T1000 (cell line): ENCODE measurements at places on chromosomes 6 and 20.

DNA sequence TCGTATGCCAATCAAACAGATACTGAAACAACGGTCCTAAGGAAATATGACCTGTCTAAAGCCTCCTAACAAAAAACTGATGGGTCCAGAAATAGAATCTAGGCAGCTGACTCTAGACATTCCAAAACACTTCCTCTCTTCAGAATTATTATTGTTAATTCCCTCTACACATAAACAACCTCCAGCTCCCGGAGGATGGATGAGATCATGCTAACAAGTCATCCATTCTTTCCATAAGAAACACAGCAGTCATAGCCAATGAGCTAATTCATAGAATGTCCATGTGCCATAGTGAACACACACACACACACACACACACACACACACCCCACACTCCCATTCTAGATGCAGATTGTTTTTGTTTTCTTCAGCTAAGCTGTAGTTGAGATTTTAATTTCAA, 44.3 kb downstream of the HDGFL1 start:
- DNase-seq: peak; percentile 30

DNA sequence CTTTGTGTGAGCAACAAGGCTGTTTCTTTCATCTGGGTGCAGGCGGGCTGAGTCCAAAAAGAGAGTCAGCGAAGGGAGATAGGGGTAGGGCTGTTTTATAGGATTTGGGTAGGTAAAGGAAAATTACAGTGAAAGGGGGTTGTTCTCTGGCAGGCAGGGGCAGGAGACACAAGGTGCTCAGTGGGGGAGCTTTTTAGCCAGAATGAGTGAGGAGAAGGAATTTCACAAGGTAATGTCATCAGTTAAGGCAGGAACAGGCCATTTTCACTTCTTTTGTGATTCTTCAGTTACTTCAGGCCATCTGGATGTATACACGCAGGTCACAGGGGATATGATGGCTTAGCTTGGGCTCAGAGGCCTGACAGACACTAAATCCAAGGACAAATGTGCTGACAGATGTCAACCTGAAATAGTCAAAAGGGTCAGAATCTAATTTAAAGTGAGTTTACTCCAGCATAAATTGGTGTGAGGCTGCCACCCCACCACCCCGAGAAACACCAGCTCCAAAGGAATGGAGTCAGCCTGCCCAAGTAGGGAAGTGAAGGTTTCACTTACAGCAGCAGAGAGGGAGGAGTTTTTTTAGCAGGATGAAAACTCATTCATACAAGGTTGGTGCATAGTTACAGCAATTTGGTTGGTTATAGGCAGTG, 560.0 kb upstream of the CDH4 start:
- DNase-seq: no peak

- DNase-seq: no peak
These were observed 70.5 kb upstream of the MYLIP start for GRCh38 chr6:16058201-16058928.

DNA sequence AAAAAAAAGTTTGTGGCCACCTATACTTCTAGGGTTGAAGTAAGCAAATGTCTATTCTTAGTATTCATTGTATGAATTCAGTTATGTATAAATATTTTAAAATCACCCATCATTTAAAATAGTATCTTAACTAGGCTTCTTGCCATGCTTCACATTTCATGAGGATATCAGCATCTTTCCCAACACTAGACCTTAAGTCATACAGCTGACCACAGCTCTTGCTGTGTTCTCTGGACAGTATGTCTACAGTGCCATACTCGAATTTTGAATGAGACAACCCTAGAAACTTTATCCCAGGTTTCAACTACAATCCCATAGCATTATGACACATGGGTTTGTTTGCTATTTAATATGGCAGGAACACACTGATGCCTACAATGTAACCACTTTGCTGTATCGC, 5.2 kb downstream of the TXNDC5 start:
- DNase-seq: no peak

GRCh38 chr20:35903843-35904242, 50.5 kb downstream of the SCAND1 start:
- no peak for DNase-seq

DNA sequence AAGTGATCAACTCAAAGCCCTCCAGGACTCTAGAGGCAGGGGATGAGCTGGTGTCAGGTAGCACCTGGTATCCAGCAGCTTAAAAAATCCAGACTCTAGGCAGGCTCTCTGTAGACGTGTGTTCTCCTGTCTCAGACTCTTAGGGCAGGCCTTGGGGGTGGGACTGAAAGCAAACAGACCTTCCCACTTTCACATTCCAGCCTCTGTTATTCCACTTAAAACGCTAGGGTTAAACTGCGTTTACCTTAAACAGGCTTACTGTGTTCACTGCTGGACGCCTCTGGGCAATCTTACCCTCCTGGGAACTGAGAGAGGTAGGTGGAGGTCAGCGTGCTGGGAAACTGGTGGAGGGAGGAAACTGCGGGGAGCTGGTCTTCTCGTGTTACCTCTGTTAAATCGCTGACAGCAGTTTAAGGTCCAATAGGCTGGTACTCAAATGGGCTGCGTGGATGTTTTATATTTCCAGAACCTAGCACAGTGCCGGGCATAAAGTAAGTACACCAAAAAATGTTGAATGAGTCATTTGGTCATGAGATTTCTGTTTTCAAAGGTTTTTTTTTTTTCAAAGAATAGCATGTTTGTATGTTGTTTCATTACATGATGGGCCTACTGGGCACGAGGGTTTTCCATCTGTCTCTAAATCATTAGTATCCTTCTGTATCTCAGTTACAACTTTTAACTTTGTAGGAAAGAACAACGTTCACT, at the start of gene GCNT2:
TSS of gene GCNT2 (plus strand) at position 248 of the 705 bp plus-strand sequence. CDS start 7,561 bp downstream, outside the sequence.
- DNase-seq: peak; percentile 33

- DNase-seq: no peak
These were observed 178.7 kb downstream of the TAF4 start for GRCh38 chr20:61886721-61887595.

DNA sequence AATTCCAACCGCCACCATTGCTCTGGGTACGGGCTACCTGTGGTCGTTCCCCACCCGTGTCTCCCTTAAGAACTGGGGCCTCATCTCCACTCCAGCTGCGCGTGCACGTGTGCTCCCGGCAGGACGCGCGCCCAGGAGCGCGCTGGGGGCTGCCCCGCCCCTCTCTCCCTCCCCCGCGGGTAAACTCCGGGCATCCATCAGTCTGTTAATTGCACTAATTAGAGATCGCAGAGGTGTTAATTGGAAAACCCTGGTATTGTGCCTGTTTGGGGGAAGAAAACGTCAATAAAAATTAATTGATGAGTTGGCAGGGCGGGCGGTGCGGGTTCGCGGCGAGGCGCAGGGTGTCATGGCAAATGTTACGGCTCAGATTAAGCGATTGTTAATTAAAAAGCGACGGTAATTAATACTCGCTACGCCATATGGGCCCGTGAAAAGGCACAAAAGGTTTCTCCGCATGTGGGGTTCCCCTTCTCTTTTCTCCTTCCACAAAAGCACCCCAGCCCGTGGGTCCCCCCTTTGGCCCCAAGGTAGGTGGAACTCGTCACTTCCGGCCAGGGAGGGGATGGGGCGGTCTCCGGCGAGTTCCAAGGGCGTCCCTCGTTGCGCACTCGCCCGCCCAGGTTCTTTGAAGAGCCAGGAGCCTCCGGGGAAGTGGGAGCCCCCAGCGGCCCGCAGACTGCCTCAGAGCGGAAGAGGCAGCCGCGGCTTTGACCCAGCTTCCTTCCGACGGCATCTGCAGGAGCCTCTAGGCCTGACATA, 14.4 kb downstream of the FOXP4 start:
- no peak for DNase-seq

DNA sequence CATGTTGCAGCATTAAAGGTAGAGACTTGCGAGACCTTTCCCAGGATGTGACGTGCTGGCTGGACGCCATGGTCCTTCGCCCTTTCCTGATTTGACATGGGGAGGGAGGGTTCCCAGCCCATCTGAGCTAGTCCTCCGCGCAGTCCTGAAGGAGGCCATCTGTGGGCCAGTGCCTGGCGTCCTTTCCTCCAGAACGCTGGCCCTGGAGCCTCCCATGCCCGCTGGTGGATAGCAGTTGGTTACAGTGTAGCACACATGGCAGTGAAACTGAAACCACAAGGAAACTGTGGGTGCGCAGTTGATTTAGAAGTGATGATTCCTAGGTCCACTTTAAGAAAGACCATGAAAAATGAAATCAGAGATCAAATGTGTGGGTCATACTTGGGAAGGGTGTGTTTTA, 193.7 kb downstream of the CDH4 start:
- no peak for DNase-seq

DNA sequence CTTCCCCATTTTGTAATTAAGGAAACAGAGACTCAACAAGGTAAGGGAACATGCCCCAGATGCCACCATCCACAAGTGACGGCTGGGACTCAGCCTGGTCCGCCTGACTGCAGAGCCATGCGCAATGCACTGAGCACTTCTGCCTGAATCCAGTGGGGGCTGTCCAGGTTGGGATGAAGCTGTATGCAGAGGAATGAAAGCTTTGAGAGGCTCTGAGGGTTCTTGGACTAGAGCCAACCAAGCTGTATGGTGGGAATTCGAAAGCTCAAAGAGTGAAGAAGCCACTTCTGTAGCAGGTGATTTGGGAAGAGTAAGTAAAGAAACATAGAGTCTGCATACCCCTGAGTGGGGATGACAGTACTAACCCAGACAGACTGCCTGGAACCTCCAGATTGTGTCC, 127.6 kb upstream of the AKAP12 start:
- no peak for DNase-seq

- DNase-seq: no peak
These were observed 18.2 kb upstream of the MYB start for GRCh38 chr6:135162678-135163439.

- no peak for DNase-seq
These were observed 191.6 kb upstream of the SNX9 start for GRCh38 chr6:157631412-157631811.

DNA sequence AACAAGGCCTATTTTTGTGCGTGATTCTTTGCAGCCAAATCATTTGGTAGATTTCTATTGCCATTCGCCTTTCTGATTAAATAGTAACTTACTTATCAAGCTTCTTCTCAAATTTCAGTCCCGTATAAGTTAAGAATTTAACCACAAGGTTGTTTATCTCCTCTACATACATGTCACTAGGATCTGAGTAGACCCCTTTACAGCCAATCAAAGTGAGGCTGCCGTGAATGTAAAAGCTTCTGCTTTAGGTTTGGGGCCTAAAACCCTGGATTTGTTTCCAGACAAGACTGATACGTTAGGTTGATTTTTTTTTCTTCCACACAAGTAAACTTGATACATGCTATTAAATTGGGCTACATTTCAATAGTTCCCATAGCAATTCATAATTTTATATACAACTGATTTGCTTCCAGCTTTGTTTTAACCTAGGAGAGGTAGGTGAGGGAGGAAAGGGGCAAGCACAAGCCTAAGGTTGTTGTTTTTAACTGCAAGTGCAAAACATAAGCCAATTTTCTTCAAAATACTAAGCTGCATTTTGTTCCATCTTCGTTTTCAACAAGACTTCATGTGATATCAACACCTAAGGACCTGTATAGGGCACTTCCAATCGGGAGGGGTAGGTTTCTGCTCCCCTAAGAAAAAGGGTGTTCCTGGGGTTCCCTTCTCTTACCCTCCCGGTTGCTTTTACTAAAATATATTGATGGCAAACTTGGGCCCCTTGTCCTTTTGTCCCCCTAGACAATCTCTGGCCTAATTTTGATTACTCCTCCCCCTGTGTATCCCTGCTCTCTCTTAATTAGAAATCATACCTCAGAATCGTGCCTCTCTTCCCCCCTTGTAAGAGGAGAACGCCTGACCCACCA, 1.7 kb downstream of the RANBP9 start:
- DNase-seq: no peak

GRCh38 chr6:40798069-40798770, 211.1 kb upstream of the LRFN2 start:
- no peak for DNase-seq

- DNase-seq: no peak
These were observed 102.9 kb downstream of the MAP3K7 start for GRCh38 chr6:90483956-90484355.

DNA sequence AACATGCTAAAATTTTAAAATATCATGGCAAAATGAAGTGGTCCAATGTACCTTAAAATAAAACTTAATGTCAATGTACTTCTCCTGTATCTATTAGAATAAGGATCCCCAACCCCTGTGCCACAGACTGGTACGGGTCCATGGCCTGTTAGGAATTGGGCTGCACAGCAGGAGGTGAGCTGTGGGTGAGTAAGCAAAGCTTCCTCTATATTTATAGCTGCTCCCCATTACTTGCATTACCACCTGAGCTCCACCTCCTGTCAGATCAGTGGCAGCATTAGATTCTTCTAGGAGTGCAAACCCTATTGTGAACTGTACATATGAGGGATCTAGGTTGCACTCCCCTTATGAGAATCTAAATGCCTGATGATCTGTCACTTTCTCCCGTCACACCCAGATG, 86.0 kb downstream of the SLC16A10 start:
- no peak for DNase-seq

GRCh38 chr6:17017416-17017815, 84.4 kb upstream of the STMND1 start:
- DNase-seq: no peak

DNA sequence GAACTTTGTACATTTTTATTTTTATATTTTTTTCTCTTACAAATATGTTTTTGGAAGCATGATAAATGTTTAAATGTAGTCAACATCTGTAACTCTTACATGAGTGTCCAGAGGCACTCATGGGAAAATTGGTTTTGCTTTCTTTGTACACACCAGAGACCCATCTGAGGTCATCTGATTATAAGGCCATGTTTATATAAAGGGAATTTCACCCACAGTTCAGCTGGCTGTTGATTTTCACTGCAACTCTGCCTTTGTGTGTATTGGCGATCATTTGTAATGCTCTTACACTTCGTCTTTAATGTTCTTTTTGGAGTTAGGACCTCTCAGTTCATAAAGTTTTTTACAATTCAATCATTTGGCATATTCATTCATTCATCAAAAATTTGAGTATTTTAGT, 28.1 kb downstream of the RIOK1 start:
- no peak for DNase-seq

- DNase-seq: no peak
These were observed 165.1 kb downstream of the LMBRD1 start for GRCh38 chr6:69631552-69632346.

- no peak for DNase-seq
These were observed 28.1 kb downstream of the TFAP2B start for GRCh38 chr6:50846852-50847155.

- no peak for DNase-seq
These were observed 26.1 kb upstream of the KCNQ5 start for GRCh38 chr6:72595812-72596211.

- peak; percentile 58 for DNase-seq
These were observed 49.8 kb downstream of the FRK start for GRCh38 chr6:116010790-116011401.

GRCh38 chr6:130958468-130958867, 104.6 kb downstream of the EPB41L2 start:
- DNase-seq: no peak
